ENCODE measurements at places on chromosomes 6 and 20.

GRCh38 chr6:6246544-6246943, 73.9 kb downstream of the F13A1 start:
- DNase-seq: no peak
- no peaks in the 10 kb centered on the region for H3K4me1 ChIP-seq
- no peak overlapping the region for H3K4me3 ChIP-seq
- peaks cover 6% of the 10 kb centered on the region for H3K27me3 ChIP-seq

DNA sequence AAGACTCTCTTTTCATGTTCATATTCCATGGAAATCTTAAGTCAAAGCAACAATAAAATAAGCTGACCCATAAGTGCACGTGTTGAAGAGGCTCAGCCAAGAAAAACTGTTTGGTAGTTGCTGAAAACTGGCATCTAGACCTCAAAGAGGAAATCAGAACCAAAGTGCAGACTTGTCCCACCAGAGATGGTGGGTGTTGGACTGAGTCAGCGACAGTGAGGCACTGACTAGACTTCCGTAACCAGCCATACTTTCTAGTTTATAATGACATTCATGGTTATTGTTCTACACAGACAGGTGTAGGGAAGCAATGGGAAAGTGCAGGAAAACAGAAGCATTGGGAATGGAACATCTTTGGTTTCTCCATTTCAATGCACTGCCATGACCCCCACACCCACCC, 175.7 kb upstream of the AGPAT4 start:
- no peak overlapping the region for H3K4me3 ChIP-seq
- H3K27ac ChIP-seq: no peak overlapping the region
- no peaks in the 10 kb centered on the region for H3K36me3 ChIP-seq
- H3K27me3 ChIP-seq: no peaks in the 10 kb centered on the region

DNA sequence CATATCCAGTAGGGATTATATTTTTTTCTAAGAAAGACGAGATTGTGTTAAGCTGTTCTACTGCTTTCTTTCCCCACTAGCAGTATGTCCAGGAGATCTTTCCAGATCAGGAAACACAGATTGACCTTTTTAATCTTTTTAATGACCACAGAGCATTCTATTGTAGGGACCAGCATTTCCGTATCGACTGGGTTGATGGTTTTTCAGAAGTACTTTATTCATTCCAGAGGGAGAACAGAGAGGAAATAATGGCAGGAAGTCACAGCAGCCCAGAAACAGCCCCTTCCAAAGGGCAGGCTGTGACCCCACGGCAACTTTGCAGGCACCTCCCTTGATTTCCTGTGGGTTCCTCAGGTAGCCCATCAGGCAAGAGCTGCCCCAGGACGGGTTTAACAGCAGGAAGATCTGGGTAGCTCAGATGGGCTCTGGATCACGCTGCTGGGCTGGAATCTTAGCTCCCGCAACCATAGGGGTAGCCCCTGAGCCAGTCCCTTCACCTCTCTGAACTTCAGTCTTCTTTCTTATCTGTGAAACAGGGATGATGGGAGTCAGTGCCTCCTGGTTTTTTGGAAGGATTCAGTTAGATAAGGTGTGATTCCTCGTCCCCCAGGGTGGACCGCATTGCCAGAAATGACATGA, 23.8 kb upstream of the CHMP4B start:
- no peaks in the 10 kb centered on the region for H3K36me3 ChIP-seq
- H3K4me3 ChIP-seq: no peak overlapping the region
- peaks cover 22% of the 10 kb centered on the region for H3K4me1 ChIP-seq
- no peak overlapping the region for H3K27ac ChIP-seq
- no peaks in the 10 kb centered on the region for H3K27me3 ChIP-seq

DNA sequence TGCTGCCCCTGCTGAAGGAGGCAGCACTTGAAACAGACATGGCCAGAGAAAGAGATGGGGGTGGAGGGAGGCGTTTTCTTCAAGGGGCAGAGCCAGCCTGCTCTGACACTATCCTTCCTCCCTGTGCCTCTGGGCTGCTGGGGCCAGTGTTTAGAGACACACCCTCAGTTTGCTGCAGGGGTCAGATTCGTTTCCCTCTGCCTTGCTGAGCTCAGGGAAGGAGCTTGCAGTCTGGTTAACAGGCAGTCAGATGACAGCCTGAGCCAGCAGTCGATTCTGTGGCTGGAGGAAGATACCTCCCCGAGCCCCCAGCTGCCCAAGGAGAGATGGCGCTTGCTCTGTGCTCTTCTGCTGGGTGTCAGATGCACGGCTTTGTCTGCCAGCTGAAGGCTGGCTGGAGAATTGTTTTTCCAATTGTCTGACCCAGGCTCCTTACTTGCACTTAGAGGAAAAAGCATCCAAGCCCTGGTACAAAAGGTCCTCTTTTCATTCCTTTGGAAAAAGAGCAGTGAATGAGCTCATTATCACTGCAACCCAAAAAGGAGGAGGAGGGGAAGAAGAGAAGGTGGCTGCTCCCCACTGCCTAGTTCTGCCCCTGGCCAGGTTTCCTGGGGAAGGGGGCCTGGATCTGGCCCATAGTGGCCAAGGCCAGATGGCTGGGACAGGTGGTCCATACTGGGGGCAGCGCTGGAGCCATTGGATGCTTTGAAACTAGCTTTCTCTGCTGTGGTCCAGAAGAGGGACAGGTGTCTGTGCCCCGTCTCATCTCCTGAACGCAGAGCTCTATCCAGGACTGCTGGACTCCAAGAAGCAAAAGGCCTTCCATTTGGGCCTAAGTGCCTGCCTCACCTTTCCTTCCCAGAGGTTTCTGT, 88.2 kb downstream of the TCP11 start:
- H3K4me3 ChIP-seq: no peak overlapping the region
- H3K27me3 ChIP-seq: no peaks in the 10 kb centered on the region
- no peaks in the 10 kb centered on the region for H3K36me3 ChIP-seq

- H3K36me3 ChIP-seq: no peaks in the 10 kb centered on the region
- H3K4me3 ChIP-seq: no peak overlapping the region
- no peaks in the 10 kb centered on the region for H3K27me3 ChIP-seq
- no peaks in the 10 kb centered on the region for H3K4me1 ChIP-seq
- DNase-seq: no peak
- no peak overlapping the region for H3K27ac ChIP-seq
These were observed 66.7 kb downstream of the ELOVL2 start for GRCh38 chr6:10977231-10977968.

GRCh38 chr6:33160728-33161344, 31.4 kb downstream of the COL11A2 start:
- DNase-seq: no peak
- peaks cover 13% of the 10 kb centered on the region for H3K4me1 ChIP-seq
- H3K36me3 ChIP-seq: no peaks in the 10 kb centered on the region

DNA sequence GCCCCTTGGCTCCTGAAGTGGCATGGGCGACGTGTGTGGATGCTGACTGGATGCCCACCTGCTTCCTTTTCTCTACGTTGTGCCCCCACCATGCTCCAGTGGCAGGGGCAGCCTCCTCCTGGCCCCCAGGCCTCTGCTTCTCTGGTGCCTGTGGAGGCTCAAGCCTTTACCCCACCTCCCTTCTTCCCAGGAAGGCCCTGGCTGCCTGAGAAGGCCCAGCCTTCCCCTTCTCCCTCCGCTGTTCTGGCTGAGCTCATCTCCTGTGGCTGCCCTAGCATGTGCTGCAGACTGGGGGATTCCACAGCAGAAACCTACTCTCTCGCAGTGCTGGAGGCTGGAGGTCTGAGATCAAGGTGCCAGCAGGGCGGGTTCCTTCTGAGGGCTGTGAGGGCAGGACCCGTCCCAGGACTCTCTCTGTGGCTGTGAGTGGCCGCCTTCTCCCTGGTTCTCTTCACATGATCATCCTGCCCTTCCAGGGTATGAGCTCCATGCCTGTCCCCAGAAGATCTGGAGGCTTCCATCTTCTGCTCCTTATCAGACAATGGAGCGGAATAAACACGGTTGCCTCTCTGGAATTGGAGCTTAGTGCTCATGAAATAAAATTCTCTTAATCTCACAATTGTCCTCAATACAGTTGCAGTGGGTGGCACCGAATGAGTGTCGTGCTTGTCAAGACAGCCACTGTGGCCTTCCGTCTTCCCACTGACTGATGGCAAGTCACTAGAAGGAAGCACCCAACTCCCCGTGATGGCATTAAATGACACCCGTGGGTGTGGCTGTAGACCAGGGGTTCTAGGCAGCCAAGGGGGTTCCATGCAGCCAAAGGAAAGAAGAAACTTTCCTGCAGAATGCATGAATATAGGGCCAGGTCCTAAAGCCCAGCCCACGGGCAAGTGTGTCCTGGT, 25.1 kb downstream of the PHACTR3 start:
- H3K4me1 ChIP-seq: no peaks in the 10 kb centered on the region
- H3K27ac ChIP-seq: no peak overlapping the region

DNA sequence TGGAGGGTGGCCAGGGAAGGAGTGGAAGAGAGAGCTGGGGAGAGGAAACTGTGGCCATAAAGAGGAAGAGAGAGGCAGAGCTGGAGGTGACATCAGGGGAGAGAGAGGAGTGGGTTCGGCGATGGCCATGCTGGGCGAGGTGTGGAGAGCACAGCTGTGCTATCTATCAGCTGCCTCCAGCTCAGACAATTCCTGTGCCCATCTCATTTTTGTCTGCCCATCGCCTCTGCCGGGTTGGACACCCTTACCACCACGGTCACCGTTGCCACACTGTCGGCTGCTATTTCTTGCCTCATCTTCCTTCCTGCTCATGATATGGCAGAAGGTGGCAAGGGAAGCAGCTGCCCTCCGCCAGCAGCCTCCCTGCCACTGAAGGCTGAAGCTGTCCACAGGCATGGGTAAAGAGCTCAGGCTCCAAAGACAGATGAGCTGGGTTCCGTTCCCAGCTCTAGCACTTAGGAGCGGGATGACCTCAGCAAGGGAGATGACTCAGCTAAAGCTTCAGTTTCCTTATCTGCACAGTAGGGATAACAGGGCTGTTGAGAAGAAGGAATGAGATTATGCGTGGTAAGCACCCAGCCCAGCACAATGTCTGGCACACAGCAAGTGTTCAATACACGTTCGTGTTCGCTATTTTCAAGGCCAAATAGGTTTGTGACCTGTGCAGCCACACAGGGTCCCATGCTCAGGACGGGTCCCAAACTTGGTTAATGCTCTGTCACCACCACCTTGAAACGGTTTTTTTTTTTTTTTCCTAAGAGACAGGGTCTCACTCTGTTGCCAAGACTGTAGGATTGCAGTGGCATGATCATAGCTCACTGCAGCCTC, 21.9 kb upstream of the TAF8 start:
- H3K4me1 ChIP-seq: no peaks in the 10 kb centered on the region
- H3K27me3 ChIP-seq: no peaks in the 10 kb centered on the region
- DNase-seq: no peak
- H3K36me3 ChIP-seq: no peaks in the 10 kb centered on the region
- no peak overlapping the region for H3K4me3 ChIP-seq

DNA sequence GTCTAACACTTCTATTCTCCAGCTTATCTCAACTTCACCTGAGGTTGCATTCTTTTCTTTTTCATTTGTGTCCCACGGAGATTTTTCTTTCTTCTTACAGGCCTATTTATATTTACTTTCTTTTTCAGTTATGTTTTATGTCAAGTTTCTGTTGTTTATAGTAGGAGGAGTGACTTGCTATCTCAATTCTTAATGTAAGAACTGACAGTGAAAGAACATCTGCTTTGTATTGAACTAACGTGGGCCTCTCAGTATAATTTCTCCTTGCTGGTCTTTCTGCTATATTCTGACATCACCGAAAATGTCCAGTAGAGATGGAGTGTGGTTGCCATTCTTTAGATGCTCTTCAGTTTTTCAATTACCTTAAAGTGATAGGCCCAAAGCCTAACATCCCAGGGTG, 521.7 kb downstream of the EPM2A start:
- no peak overlapping the region for H3K4me3 ChIP-seq
- DNase-seq: no peak
- H3K36me3 ChIP-seq: no peaks in the 10 kb centered on the region
- H3K27ac ChIP-seq: no peak overlapping the region

- H3K27me3 ChIP-seq: no peaks in the 10 kb centered on the region
- no peaks in the 10 kb centered on the region for H3K36me3 ChIP-seq
- no peak for DNase-seq
- H3K4me3 ChIP-seq: no peak overlapping the region
- H3K27ac ChIP-seq: no peak overlapping the region
- H3K4me1 ChIP-seq: no peaks in the 10 kb centered on the region
These were observed 90.9 kb downstream of the SPTLC3 start for GRCh38 chr20:13099676-13100075.

DNA sequence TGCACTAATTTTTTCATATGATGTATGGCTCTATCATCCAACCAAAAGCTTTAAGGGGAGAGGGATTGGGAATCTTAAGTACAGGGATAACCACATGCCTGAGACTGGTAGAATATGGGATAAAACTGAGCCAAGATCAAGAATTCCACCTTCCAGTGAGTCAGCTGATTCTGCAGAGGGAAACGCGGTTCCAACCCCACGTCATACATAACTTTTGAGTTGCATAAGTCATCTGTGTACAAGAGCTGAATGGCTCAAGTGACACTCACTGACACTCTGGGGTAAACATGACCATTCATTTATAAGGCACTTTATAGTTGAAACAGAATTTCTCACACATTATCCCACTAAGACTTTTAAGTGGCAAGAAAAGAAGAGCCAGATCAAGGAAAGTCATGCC, 16.4 kb downstream of the TRIM27 start:
- H3K27ac ChIP-seq: no peak overlapping the region
- H3K4me1 ChIP-seq: no peaks in the 10 kb centered on the region
- H3K36me3 ChIP-seq: peaks cover 42% of the 10 kb centered on the region
- no peak for DNase-seq

DNA sequence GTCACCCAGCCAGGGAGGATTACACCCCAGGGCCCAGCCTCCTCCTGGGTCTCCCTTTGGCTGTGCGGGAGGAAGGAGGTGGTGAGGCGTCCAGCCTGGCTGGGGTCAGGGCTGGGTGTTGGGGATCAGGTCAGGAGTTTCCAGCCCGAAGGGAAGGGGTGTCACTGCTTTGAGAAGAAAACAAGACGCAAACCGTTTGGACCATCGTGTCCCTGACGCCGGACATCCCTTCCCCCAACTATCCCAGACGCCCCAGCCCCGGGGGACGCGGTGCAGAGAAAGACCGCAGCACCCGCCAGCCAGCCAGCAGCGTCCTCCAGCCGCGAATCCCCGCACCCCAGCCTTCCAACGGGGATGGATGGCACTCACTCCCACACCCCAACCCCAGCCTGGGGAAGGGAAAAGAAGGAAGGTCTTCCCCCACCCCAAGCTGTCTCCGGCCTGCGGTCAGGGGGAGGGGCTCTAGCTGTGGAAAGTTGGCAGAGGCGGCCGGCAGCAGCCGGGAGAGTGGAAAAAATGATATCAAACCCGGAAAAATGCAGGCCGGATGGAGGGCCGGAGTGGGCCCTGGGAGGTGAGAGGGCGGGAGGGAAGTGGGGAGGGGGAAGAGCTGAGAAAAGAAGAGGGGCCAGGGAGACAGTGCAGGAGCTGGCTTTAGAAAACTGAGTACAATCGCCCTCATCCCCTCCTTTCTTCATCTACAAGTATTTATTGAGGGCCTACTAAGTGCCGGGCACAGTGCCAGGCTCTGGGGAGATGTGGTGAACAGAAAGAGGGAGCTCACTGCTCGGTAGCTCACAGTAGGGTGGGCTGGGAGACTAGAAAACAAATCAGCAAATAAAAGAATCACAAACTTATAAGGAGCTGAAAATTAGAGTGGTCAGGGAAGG, 10.6 kb downstream of the REM1 start:
- H3K4me3 ChIP-seq: 0 out of 2 replicates have a peak overlapping the region, but pooled peaks have one; percentile 10
- no peaks in the 10 kb centered on the region for H3K36me3 ChIP-seq
- H3K4me1 ChIP-seq: no peaks in the 10 kb centered on the region
- no peak for DNase-seq

GRCh38 chr20:22403022-22403631, 181.2 kb downstream of the FOXA2 start:
- peaks cover 30% of the 10 kb centered on the region for H3K4me1 ChIP-seq
- H3K27ac ChIP-seq: peak overlapping the region; percentile 87
- peak overlapping the region; percentile 58 for H3K4me3 ChIP-seq
- no peak for DNase-seq
